ENCODE measurements at places on chromosomes 7 and 10.

GRCh38 chr10:29846881-29847280 lies 212.1 kb upstream of the SVIL start:
- DNase-seq: no peak

GRCh38 chr10:106826716-106827115 lies 337.8 kb downstream of the SORCS1 start:
- DNase-seq: no peak

DNA sequence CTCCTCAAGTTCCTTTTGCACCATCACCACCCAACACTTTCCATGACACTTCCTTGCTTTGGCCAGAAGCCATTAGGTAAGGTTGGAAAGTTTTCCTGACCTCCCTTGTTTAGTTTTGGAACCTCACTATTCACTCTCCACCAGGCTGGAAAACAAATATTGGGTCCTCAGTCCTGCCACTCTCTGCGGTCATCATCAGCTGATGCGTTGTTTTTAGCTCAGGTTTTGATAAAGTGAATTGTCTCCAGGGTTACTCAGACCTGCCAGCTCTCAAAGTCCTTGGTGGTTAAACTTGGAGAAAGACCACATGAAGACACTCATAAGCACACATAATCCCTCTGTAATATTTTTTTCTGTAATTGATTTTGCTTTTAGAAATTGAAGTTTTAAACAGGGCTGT lies 55.5 kb downstream of the CCDC186 start:
- no peak for DNase-seq

DNA sequence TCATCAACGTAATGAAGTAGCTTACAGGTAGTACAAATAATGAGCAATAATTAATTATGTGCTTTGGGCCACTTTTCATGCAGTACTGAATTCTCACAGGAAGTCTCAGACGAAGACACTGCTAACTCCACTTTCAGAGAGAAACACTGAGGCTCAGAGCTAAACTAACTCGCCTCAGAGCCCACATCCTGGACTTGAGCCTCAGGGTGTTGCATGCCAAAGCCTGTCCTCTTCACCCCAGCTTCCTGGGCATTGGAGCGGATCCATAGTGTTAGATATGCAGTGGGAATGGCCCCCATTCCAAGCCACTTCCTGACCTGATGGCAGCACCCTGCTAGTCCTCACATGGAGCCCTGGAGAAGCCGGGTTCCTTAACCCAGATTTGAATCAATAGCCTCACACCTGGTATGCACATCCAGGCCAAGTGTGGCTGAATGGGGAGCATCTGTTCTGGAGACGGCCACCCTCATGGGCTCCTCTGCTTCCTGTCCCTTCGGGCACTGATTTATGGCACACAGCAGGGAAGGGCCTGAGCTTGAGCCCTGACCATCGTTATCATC lies 265.1 kb upstream of the ZNF32 start:
- no peak for DNase-seq

GRCh38 chr10:4765428-4765827 lies 60.6 kb upstream of the AKR1E2 start:
- DNase-seq: no peak

GRCh38 chr7:74304550-74304949 lies 15.3 kb downstream of the CLIP2 start:
- DNase-seq: no peak

DNA sequence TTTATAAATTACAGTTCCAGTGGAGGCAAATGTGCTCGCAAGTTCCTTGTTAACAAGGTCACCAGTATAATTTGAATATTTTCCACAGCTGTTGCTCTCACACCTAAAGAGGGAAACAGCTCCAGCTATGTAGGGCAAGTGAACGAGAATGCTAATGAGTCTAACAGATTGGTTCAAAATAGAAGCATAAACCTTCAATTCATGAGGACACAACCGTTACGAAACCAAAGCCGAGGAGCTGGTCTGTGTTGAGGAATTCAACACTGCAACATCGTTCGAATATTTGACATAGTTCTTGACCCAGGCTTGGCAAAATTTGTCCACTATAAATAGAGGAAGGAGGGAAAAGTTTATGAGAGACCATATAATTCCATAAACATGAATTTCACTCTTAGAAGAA lies 161.3 kb downstream of the KLF6 start:
- peak; percentile 62 for DNase-seq

GRCh38 chr10:102450124-102450373 lies 1.3 kb downstream of the C10orf95 start:
- DNase-seq: no peak

DNA sequence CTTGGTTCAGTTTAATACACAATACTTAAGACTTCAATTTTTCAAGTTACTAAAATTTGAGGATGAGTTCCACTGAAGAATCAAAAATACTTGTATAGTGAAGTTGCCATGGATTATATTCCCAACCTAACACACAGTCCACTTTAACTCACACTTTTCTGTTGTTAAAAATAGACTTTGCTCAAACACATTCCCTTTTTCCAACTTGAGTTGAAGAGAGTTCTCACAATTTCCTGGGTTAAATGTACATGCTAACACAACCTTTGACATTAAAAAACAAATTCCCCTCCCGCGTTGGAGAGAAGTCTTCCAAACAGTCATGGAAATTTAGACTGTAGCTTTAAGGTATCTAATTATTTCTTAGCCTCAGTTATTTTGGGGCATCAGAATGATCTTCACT lies 27.1 kb downstream of the SKIDA1 start:
- DNase-seq: no peak

- no peak for DNase-seq
Observed at GRCh38 chr10:87760195-87760905, 57.7 kb downstream of the ATAD1 start.

GRCh38 chr7:158904599-158904998 lies 48.2 kb downstream of the DYNC2I1 start:
- DNase-seq: no peak

DNA sequence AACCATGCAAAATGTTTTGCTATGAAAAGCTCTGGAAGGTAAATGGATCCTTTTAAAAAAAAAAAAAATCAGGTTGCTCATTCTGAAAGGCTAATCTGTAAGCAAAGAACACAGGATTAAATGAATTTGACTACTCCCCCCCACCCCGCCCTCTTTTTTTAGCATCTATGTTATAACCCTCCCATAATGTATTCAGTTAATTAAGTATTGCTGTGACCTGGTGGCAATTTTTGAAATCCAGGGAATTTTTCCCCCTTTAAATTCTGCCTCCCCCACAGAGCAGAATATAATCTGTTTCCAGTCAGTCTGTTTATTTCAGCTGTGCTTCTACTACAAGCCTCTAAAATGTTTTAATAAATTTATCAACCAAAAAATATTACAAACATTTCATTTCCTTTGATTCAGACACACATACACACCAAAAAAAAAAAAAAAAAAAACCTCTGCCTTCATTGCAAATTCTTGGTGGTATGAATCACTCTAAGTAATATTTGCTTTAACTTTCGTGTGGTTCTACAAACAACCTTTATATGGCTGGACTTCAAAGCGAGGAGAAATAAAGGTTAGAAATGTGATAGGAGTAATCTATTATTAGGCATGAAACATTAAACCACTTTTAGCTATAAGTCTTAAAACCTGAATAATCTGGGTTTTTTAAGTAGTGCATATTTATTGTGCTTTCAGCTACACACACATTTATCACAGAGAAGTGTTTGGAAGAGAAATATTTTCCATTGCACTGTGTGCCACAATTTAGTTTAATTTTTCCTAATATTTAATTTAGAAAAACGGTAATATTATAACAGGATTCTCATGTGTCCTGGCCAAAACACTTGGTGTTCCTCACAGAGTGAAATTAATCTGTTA lies 64.4 kb upstream of the ARID5B start:
- no peak for DNase-seq

DNA sequence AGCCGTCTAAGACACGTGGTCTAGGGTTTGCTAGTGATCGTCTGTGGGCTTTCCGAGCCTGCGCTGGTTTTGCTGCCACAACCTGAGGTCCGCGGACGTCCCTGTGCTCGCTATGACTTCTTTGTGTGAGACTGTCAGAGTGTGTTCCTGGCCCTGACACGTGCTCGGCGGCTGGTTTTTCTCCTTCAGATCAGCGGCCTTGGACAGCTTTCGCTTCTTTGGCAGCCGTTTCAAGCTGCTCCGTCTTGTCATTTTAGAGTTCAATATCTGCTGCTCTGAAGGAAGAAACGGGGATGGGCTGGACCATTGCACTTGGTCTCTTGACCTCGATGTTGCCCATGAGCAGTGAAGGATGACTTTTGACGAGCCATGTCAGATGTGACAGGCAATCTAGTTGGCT lies 147.3 kb downstream of the MGMT start:
- DNase-seq: peak; percentile 23

DNA sequence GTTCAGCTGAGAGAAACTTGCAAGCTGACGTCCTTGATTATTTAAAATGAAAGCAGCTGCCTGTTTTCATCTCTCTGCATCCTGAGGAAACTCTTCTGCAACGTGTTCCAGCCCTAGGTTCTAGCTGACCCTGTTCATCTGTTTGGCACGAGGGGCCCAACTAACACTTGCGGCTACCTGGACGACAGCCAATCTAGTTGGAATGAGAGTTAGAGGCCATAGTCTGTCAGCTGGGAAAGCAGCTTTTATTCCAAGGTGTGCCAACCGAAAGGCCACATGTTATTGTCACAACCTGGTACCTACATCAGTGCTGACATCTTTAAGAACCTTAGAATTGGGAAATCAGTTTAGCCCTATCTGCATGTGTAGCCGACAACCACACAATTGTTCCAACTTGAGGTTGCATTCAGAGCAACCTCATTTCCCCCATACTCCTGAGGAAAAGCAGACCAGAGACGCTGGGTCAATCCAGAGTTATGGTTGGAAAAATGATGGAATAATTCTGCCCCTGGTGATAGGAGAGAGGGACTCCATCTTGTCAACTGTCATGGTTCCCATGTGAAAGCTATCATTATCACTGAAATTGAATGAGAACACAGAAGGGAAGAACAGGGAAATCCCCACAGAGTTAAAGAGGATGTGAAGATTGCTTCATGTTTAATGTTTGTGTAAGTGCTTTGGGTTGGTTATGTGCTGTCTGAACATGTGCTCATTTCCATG lies 121.6 kb downstream of the EGFR start:
- DNase-seq: no peak

DNA sequence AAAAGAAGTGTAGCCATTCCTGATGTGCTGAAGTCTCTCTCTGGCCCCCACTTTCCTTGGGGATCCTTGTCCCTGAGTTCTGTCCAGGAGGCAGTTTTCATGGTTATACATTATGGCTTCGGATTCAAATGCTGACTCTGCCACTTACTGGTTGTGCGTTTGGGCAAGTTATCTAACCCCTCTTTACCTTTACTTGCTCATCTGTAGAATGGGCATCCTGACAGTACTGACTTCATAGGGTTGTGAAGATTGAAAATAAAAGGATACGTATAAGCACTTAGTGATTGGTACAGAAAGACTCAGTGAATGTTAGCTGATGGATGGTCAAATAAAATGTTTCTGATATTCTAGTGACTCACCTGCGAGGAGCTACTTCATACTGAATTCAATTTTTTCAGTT lies 65.1 kb downstream of the TACR2 start:
- no peak for DNase-seq

- DNase-seq: no peak
Observed at GRCh38 chr10:108360187-108360586, 1195.7 kb upstream of the SORCS1 start.

DNA sequence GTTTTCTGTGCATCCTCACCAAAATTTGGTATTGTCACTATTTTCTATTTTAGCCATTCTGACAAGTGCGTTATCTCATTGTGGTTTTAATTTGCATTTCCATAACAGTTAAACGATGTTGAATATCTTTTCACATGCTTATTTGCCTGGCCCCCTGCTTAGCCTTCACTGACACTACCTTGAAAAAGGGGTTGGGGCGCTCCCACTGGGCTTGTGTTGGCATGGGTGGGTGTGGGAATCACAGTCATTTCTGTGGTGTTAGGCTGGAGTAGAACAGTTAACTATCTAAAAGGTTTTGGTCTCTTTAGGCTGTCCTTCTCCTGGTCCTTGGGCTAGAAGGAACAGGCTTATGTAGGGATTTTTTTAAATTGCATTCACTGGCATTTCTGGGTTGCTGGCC lies 72.2 kb upstream of the TMEM140 start:
- DNase-seq: no peak

GRCh38 chr10:114103284-114103683 lies 59.6 kb downstream of the ADRB1 start:
- no peak for DNase-seq

- no peak for DNase-seq
Observed at GRCh38 chr7:21640105-21640504, 97.3 kb downstream of the DNAH11 start.

DNA sequence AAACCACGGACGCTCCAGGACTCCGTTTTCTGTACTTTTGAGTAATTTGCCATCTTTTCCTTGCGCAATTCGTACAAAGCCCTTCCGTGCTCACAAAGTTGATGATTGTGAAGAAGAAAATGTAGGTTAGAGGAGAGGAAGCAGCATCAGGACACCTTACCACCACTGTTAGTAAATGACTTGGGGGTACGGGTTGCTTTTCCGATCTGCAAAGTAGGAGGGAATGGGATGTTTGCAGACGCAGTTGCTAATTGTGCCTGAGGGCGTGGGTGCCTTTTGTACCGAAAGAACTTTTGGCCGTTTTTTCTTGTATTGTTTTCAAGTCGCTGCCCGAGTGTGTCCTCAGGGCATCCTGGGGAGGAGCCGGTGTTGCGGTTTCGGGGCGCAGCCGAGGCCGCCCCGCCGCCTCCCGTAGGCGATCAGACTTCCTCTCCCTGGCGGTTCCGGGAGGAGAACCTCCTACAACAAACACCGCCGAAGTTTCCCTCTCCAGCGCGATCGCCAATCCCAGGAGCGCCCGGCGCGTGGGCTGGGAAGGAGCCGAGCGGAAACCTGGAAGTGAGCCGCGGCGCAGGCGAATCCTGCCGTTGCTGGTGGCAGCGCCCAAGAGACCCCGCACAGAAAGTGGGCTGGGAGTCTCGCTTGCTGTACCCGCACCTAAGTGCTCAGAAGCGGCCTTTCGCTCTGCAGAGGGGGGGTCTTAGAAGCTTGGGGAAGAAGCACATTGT lies 1.0 kb downstream of the PRR15 start:
- DNase-seq: peak; percentile 68

GRCh38 chr7:115410972-115411686 lies 489.2 kb downstream of the MDFIC start:
- DNase-seq: no peak

DNA sequence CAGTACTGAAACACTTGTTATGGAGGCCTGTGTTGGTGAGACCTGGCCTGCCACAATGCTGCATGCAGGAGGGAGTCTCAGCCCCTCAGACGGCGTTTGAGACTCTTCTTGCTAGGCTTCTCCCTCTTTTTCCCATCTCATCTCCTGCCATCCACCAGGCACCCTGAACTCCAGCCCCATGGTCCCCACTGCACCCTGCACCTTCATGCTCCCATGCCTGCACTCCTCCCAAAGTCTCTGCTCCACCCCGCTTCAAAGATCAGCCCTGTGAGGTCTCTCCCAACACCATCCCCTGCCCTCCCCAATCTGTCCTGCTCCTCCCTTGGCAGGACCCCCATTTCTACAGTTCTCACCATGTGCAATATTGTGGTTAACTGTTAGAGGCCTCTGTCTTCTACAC lies 61.7 kb downstream of the VOPP1 start:
- no peak for DNase-seq

DNA sequence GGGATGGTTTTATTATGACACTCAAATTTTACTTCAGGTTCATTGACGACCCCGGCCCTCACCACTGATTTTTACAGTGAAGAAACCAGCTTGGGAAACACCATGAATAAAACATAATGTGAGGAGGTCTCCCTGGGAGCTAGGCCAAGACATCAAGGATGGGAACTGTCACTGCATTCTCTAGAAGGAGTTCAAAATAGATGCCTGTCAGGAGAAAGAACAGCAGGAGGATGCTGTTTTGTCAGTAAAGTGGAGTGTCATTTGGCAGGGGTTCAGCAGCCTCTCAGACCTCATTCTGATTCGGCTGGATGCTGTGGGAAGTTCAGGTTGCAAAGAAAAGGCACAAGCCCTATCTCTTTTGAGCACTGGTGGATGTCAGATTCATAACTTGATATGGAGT lies 360.3 kb upstream of the C7orf33 start:
- DNase-seq: no peak

Measured in femur (tissue), 1 donor.